ENCODE measurements at places on chromosomes 4 and X.

- no peak for DNase-seq
Observed at GRCh38 chr4:180768610-180769009, 1474.6 kb upstream of the TENM3 start.

- no peak for DNase-seq
Observed at GRCh38 chrX:109959356-109959871, 43.5 kb upstream of the TMEM164 start.

GRCh38 chrX:40908026-40908425 is 172.7 kb upstream of the MED14 start:
- DNase-seq, result no peak

DNA sequence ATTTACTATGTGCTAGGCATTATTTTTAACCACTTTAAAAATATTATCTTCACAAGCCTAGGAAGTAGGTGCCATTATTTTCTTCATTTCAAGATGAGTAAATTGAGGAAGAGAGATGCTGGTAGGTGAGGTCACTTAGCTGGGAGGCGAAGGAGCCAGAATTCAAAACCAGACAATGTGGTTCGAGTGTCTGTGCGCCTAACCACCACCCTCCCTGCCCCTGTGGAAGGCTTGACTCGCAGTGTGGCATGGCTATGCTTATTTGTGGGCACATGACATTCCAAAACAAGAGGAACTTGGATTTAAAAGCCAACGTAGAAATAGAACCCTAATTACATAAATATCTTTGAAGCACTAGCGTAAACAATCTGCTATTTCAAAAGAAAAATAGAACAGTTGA is 226.6 kb upstream of the PITX2 start:
- no peak for DNase-seq

DNA sequence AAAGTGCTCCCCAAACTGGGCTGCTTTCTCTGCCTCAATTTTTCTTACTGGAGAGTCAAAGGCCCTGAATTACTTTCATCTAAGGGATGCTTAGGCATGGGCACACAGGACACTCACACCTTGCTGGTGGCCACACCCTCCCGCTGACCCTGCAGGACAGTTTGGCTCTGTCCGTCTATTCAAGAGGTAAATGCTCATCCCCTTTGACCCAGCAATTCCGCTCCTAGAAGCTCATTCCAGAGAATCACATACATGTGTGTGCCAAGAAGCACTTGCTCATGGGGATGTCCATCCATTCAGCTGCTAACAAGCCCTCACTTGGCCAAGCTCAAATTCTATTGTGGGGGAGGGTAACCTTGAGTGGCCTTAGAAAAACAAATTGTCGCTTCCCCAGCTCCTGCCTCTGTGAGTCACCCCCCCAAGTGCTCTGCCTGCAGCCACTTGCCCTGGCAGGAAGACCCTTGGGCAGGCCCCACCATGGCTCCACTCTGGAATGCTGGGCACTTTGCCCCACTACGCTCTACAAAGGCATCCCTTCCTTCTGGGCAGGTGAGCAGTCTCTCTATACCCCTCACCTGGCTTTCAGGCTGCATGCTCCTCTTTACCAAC is 54.5 kb downstream of the HTRA3 start:
- no peak for DNase-seq

- DNase-seq, result no peak
Observed at GRCh38 chrX:12956704-12957534, 18.0 kb upstream of the TMSB4X start.

DNA sequence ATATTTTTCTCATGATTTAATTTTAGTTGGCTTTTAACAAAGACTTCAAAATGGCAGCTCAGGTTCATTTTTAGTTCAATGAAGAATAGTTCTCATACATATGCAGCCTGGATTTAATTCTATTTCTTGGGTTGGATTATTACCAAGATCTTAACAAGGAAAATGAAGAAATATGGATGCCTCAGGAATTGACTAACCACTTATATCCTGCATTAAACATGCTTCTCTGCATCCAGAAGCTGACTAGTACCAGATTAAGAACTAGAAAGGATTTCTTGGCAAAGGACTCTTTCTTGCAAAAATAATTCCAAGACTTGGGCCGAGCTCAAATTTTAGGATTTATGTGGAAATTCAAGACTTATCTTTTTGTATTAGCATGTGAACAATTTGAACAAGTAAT is 5.6 kb upstream of the KLHL2 start:
- no peak for DNase-seq

GRCh38 chrX:10011261-10011931 is 44.2 kb downstream of the CLDN34 start:
- no peak for DNase-seq

DNA sequence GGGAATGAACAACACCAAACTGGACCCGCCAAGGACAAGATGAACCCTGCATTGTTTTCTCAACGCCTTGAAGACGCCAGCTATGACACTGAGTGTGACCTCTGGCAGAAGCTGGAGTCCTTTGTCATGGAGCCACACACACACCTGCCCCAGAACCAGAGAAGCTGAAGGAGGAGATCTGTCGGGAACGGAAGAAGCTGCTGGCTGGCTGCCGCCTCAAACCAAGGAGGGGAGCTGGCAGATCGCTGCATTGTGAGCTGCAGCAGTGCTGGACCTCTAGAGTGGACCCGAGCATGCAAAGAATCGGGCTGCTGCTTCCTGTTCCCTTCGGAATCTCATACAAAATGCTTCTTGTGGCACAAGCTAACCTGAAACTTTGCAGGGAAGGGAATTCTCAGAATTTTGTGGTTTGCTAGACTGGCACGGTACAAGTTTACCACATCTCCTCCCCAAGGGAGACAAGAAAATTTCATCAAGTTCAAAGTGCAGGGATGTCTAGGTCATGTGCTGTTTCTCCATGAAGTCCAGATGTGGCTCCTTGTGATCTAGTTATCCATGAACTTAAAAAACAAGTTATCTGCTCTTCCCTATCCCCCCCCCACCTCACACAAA is 23.4 kb upstream of the GLRB start:
- DNase-seq, result no peak

DNA sequence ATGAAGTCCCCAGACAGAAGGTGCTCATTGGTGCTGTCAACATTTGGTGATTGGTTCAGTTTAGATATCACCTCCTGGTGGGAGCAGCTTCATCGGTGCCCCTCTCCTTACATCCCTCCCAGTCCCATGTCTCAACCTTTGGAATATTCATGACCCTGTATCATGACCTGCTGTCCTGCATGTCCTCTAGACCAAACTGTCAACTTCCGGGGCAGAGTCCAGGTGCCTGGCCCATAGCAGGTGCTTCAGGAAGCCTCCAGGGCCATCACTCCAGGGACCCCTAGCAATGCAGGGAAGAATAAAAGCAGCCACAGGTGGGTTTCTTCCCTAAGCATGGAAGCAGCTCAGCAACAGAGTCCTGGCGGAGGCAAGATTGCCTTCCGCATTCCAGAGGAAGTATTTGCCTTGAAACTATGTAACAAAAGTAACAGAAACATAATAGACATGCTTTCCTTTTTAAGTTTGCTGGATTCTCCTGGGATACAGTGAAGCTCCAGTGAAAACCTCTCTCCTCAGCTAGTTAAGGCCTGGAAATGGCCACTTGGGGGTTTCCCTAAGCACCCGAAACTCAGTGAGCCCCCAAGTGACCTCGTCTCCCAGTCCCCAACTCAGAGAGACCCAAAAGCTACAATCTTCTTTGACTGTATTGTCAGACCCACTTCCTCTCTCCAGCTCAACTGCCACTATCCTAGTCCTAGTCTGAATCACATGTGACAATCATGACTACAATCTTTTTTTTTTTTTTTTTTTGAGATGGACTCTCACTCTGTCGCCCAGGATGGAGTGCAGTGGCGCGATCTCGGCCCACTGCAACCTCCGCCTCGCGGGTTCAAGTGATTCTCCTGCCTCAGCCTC is 1.3 kb upstream of the ATP6AP1 start:
- no peak for DNase-seq
